Ammon's horn (tissue), 1 donor: ENCODE measurements at places on chromosomes 4 and X.
A peak's percentile ranks its signal among the peaks of the same experiment; 100 is the strongest.

- DNase-seq: no peak
Measured at GRCh38 chr4:11700751-11701226, 272.1 kb upstream of the HS3ST1 start.

- no peak for DNase-seq
Measured at GRCh38 chr4:36823199-36823967, 421.2 kb upstream of the NWD2 start.

DNA sequence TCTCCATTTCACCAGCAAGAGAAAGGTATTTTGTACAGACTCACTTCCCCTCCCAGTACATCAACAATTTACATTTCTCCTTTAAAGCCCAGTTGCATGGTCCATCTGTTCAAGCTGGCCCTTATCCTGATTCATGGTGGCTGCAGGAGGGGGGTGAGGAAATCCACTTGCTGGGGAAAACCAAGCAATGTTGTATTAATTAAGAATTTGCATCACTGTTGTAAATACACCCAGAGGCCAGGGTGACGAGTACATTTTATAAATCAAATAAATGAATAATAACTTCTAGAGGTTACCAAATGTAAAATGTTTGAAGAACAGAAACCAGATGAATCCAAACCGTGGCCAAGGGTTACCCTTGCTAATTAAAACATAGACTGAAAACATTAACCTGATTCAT is 395.9 kb upstream of the INTU start:
- DNase-seq: no peak

DNA sequence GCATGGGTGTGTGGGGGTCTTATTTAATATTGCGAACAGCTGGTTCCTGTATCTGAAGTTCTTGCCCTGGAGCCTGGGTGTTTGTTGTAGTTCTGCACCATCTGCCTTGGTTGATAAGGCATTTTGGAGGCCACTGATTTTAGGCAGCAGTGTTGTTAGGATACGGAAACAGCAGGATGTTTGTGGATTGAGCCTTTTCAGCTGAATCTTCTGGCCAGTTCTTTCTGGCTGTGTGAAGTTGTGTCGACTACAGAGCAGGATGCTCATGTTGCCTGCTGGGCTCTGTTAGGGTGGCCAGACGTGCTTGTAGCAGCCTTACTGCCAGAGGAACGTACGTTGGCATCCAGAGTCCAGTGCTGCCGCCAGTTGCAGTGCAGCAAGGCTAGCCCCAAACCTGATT is 134.2 kb downstream of the PTTG2 start:
- DNase-seq: no peak

DNA sequence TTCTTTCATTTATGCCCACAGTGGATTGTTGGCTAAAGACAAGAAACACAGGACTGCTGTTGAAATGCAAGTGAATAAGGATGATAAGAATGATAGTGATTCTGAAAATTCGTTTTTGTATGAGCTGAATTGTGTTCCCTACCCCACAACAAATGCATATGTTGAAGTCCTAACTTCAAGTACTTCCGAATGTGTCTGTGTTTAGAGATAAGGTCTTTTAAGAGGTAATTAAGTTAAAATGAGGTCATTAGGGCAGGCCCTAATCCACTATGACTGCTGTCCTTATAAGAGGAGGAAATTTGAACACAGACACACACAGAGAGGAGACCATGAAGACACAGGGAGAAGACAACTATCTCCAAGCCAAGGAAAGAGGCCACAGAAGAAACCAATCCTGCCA is 126.6 kb upstream of the ACSL4 start:
- no peak for DNase-seq

DNA sequence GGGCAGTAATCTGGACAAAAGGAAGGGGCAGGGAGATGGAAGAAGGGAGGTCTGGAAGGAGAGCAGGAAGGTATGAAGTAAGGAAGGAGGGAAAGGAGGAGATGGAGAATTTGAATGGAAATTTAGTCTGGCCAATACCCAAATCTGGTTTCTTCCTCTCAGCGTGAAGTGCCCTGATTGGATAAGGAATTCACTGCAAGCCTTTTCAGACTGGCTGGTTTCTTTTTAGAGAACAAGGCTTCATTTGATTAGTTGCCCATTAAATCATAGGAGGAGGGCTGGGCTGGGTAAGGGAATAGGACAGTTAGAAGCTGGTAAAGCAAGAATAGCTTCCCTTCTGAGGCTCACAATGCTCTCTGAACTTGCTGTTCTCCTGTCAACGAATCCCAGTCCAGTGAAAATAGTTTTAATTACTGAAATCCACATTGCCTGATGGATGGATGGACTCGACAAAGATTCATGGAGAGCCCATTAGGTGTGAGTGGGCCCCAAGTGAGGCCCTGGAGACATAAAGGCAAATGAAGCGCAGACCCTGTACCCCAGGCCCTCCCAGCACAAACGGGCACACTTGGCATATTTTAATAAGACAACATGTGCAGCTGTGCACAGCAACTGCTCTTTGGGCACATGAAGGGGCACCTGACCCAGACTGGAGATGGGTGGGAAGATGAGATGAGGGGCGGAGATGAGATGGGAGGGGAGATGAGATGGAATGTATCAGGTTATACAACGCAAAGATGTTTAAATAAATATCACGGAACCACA is 347.1 kb upstream of the GATB start:
- DNase-seq: no peak

- peak; percentile 32 for DNase-seq
Measured at GRCh38 chr4:64781737-64782326, 372.6 kb upstream of the TECRL start.

DNA sequence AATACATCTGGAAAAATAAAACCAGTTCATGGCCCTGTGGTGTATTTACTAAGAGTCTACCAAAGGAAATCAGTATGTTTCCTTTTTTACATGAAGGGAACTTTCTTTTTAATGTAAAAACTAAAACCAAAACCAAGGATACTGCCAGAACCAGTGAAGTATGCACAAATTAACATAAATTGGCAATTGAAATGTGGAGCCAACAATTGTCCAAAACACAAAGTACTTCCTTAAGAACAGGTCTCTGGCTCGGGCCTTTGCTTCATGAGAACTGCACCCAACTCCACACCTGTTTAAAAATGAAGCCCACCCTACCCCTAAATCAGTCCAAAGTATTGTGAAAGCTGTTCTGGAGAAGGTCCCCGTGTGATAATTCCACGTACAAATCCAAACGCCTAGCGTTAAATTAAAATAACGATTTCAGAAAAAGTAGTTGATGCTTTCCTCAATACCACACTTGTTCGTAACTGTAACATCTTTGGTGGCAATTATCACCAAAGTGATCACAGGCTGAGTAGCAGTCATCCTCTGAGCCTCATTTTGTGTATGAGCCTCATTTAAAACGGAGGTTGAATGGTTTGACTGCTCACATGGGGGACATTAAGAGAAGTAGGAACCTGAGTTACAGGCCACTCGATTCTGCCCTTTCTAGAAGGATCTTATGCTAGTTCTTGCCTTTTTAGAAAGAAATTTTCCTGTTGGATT is 93.0 kb downstream of the GEMIN8 start:
- no peak for DNase-seq

DNA sequence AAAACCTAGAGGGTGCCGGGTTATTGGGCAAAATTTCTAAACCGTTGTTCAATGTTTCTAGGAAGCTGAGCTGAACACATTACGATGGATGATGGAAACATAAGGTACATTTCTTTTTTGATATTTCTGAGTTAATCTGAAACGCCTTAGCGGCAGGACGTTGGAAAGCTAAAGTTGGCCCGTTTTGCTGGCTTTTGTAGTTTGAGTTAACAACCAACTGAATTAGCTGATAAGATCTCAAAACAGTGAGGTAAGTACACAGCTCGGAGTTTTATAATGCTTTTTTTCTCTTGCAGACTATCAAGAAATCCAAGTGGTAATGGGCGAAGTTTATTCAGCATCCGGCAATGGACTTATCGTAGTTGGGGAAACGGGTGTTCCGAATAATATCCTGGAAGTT is 73.5 kb downstream of the PRSS12 start:
- DNase-seq: no peak

GRCh38 chrX:151675121-151675746 is 20.0 kb upstream of the PRRG3 start:
- no peak for DNase-seq

- DNase-seq: no peak
Measured at GRCh38 chr4:92433272-92433758, 129.5 kb downstream of the GRID2 start.

- DNase-seq: no peak
Measured at GRCh38 chrX:143429131-143429530, 88.1 kb downstream of the SPANXN3 start.

- peak; percentile 39 for DNase-seq
Measured at GRCh38 chr4:106266201-106266600, 49.8 kb downstream of the TBCK start.

- peak; percentile 45 for DNase-seq
Measured at GRCh38 chrX:136251041-136251991, at the start of gene MAP7D3. TSS of gene MAP7D3 (minus strand) at chrX:136251400. CDS start at chrX:136251358, 42 bp downstream.

DNA sequence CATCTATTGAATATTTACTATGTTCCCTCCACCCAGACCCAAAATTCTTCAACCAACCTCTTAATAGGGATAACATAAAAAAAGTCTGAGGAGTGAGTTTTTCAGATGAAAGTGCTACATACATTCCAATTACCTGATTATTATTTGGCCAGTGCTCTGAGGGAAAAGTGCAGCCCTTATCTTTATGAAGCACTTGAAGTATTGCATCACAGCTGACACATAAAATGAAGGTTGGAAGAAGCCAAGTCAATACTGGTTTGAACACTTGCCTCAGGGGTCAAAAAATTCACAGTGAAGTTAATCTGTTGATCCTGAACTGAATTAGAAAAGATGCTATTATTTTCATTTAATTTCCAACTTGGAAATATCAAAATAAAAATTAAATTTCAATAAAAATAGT is 498.9 kb downstream of the INPP4B start:
- no peak for DNase-seq

DNA sequence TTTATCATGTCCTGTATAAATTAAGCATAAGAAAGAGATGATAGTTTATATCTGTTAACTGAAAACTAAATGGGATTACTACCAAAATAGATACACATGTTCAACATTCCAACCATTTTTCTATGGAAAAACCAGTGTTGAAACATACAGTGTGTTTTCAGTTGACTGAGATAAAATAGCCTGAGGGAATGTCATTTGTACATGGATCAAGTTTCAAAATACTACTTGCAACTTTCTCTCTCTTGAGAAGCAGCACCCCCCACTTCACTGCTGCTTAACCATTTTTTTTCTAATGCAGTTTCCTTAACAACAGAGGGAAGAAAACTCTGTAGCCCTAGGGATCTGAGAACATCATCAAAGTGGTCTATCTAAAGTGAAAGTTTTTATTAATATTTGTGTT is 70.8 kb downstream of the NPNT start:
- DNase-seq: no peak

GRCh38 chr4:65033899-65034298 is 624.6 kb upstream of the TECRL start:
- no peak for DNase-seq

- peak; percentile 40 for DNase-seq
Measured at GRCh38 chrX:69152417-69152841, 12.8 kb downstream of the PJA1 start.

DNA sequence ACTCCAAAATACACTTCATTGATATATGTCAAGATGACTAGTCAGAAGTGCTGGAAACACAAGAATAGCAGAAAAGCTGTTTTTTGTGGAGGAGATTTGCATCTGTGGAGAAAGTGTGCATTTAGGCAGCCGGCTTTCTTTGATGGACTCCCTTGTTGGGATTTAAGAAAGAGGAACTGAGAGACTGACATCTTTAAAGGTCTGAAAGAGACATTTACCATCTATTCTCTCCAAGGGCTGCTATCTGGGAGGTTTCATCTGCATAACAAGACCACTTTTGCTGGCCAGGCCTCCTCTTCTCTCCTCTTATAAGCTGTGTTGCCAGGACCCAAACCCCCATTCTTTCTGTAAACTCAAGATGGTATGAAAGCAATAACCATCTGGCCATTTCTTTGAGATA is 1065.0 kb downstream of the NLGN4X start:
- DNase-seq: no peak

GRCh38 chr4:83255584-83255983 is 29.0 kb downstream of the COQ2 start:
- no peak for DNase-seq

- no peak for DNase-seq
Measured at GRCh38 chrX:67574696-67575095, 30.9 kb downstream of the AR start.

GRCh38 chr4:33302321-33302720 is 2582.2 kb downstream of the PCDH7 start:
- DNase-seq: peak; percentile 2

GRCh38 chr4:4564522-4564921 is 22.7 kb upstream of the STX18 start:
- DNase-seq: no peak

DNA sequence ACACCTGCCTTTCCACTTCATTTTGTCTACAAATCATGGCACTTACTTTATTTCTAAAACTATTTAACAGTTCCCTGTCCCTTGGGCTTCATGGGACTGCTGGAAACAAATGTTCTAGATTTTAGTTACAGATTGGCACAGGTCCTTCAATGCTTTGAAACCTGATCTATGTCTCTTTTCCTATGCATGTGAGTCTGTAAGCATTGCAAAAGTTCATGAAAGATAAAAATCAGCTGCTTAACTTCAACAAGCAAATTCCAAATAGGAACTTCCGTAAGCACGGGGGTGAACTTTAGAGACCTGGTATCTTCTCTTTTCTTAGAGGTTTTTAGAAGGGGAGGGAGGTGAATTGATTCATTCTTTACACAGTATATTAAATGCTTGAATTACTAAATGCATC is 9.5 kb downstream of the LGI2 start:
- no peak for DNase-seq

DNA sequence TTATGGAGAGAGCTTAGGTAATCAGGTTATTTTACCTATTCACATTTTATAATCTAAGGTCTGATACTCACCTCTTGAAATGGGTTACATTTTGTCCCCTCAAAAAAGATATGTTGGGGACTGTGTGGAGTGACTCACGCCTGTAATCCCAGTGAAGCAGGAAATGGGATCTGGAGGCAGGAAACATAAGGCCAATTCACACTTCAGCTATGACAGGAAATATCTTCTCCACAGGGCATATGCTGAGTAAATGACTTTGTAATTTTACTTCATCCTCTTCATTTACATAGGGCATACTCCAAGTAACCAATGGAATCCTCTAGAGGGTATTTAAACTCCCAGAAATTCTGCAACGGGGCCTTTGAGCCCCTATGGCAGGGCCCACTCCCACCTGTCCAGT is 54.8 kb upstream of the ZMAT1 start:
- DNase-seq: no peak

- no peak for DNase-seq
Measured at GRCh38 chr4:168978001-168978700, 31.9 kb downstream of the CBR4 start.

GRCh38 chrX:131301155-131301554 is 12.0 kb upstream of the IGSF1 start:
- DNase-seq: no peak
